ENCODE measurements at places on chromosomes 11 and 22. TPM values are rescaled to one million over a fixed set of nuclear protein-coding genes. Genes with fewer than 3 reads are reported as not detected.

DNA sequence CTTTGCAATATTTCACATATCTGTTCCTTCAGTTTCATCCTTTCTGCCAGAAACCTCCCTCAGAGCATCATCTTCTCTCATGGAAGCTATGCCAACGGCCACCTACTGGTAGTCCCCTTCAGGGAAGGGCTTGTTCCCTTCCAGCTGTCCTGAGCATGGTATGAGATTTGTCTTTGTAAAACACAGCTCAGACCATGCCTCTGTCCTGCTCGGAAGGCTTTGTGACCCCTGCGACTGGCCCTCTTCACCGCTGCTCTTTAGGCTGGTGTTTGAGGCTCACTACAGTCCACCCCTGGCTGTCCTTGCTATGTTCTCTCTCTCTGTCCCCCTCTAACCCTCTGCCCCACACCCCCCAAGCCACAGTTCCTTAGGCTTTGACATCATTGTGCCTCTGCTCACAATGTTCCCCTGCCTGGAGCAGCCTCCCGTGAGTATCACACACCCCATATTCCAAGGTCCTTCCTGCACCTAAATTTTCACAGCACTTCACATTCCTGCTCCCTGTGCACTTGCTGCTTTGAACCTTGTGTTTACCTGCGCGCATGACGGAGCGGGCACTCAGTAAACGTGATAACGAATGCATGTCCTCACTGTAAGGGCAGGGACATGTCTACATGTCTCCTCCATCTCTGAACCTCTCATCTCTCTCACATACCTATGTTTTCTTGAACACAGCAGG lies 24.0 kb upstream of the ACER3 start:
- DNase-seq = no peak

DNA sequence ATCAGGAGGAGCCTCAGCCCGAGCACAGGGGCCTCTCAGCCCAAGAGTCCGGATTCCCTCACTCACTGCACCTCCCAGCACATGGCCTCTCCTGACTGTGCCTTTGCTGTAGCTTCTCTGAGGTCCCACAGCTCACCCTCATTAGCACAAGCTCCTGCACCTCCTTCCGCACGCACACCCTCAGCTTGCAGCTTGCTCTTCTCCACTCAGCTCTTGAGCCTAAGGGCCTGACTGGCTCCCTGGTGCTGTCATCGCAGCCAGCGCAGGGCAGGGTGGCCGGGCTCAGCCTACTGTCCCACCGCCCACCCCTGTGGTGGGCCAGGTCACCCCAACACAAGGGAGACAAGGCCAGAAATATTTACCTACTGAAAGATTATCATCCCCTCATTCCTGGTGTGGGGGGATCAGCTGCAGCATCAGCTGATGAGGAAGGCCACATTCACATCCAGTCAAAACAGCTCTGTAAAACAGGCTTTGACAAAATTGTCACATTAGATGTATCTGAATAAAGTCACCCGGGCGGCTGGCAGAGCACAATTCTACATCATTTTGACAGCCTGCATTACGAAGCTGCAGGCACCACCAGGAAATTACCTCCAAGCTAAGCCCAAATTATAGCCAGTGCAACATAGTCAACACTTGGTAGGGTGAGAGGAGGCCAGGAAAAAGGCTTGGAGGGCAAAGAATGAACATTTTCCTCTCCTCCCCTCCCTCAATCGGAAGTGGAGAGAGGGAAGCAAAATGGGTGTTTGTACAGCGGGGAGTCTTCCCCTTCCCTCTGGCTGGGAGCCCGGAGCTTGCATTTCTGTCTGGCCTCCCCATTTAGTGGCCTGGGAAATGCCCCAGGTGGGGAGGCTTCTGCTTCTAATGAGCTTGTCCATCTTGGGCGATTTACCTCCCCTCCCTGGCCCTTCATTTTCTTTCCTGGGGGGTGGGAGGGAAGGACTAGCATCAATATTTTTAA lies 29.5 kb upstream of the IGSF9B start:
- DNase-seq = no peak

DNA sequence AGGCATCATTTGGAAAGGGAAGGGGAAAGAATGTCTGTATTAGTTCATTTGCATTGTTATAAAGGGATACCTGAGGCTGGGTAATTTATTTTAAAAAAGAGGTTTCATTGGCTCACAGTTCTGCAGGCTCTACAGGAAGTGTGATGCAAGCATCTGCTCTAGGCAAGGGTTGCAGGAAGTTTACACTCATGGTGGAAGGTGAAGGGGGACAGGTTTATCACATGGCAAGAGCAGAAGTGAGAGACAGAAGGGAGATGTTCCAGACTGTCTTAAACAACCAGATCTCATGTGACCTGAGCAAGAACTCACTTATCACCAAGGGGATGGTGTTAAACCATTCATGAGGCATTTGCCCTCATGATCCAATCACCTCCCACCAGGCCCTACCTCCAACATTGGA lies 90.6 kb downstream of the CCDC83 start:
- DNase-seq = no peak

DNA sequence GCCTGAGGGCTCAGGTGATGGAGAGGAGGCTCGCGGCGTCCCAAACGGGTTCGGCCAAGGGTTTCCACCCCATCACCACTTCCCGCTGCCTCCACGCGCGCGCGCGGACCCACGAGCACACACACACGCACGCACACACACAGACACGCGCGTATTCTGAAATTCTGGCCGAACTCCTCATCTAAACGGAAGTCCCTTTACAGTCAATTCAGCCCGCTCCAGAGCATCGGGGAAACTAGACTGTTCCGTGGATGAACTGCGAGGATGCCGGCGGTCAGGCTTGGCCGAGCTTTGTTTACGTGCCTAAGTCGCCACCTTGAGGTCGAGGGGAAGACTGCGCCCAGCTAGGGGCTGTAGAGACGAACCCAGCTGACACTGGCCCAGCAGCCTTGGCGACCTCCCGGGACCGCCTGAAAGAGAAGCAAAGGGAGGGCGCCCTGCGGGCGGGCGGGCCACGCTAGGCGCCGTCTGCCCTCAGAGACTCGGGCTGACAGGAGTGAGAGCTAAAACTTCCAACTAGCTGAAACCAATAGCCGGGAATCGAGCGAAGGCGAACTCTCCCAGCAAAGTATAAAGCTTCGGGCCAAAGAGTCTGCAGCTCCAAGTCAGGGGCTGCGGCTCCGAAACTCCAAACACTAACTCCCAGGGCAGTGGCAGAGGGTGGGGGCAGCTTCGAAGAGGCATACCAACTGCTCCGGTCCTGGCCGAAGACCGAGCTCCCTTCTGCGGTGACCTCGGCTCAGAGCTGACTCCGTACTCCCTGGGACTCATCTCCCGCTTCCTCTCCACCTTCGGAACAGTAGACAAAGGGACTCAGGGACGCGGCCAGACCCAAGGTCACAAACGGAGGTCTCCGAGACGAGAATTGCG lies 124.7 kb upstream of the C11orf58 start:
- peak; percentile 47 for DNase-seq

DNA sequence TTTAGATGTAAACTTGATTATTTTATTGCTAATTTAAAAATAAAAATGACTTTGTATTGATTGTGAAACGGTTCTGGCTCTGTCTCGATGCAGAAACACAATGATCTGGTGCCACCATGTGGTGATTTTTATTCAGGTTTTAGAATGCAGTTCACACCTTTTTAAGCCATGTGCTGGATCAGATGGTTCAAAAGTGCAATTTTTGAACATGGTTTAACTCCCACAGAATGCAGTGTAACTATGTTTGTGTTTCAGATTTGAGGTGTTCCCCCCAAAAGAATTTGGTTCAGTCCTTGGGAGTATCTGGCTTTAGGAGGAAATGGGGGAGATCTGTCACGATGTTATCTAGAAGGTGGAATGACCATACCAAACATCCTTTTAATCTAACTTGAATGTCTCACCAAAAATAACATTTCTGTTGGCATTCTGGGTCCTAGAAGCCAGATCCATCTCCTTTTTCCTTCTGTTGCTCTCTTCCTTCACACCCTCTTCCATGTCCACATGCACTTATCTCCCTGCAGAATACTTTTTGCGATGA lies 7.9 kb downstream of the MRPL16 start:
- DNase-seq = peak; percentile 70

DNA sequence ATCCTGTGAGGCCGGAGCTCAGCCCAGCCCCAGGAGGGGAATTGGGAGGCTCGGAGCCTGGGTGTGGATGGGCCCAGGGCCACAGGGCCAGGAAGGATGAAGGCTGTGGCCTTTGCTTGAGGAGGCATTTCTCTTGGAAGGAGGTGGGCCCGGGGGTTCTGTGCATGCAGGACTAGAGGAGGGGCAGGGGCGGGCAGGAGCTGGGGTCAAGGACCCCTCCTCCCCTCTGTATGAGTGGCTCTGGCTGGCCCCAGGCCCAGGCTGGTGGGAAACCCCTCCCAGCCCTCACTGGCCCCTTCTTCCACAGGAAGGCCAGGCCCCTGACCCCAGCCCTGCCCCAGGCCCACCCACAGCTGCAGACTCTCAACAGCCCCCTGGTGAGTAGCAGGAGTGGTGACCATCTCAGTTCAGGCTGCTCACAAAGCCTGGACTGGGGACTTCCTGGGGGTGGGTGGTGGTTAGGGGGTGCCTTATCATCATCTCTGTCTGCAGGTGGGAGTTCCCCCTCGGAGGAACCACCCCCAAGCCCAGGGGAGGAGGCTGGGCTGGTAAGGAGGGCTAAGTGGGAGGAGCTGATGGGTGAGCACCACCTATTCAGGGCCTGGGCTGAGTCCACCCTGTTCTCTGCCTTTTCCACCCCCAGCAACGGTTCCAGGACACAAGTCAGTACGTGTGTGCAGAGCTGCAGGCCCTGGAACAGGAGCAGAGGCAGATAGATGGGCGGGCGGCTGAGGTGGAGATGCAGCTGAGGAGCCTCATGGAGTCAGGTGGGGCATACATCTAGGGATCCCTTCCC lies 6.0 kb downstream of the KCNK7 start:
- no peak for DNase-seq

- DNase-seq = no peak
These were observed 365.0 kb upstream of the CHORDC1 start for GRCh38 chr11:90587896-90588295.

GRCh38 chr11:830295-831117 lies 2.2 kb upstream of the CD151 start:
- DNase-seq = no peak

- DNase-seq = peak; percentile 26
These were observed 6.6 kb downstream of the NEAT1 start for GRCh38 chr11:65429068-65429681.

DNA sequence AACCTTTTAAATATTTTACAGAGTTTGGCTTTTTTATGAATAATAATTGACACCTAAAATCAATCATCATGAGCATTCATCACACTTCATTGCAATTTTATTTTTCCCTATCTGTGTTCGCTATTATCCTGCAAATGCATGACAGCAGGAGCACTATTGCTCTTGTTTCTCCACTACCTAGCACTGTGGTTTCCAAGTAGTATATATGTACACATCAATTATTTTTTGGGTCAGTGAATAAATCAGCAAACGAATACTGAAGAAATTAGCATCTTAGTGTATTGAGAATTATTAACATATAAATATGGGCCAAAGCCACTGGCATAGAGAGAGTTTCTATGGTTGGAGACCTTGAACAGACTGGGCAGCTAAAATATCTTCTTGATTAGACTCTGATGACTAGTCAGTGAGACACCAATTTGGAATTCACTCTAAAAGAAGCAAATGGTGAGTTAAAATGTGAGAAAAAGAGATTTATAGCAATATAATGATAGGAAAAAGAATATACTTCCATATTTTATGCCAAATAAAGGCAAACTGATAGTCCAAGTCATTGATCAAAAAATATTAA lies 731.1 kb upstream of the LUZP2 start:
- DNase-seq = no peak

DNA sequence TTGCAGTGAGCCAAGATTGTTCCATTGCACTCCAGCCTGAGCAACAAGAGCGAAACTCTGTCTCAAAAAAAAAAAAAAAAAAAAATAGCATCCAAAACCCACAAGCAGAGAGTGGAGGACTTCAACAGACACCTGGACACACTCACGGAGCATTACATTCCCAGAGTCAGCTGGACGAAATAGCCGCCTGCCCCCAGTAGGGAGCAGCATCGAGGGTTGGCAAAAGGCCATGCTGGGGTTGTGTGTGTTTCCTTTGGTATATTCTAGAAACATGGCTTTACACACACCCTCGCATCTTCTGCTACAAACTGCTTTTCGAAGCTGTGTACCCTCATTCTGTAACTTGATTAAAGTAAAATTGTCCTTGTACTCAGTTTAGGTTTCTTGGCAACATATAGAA lies 5.3 kb downstream of the ADA2 start:
- DNase-seq = no peak

DNA sequence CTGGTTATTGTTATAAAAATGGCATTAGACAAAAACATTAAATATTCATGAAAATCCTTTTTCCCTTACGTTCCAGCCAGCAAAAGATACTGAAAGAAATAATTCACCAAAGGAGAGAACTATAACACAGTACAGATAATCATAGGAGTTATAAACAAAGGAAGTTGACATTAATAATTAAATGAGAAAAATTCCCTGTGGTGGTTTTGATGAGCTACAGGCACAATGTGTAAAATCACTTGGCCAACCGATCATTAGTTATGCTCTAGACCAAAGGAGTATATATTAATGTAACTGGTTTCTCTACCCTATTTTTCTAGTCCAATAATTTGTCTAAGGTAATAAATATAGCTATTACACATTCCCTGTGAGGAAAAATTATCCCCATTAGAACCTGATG lies 534.7 kb downstream of the CNTN5 start:
- no peak for DNase-seq

GRCh38 chr11:113690619-113691569 lies 15.2 kb downstream of the TMPRSS5 start:
- no peak for DNase-seq

DNA sequence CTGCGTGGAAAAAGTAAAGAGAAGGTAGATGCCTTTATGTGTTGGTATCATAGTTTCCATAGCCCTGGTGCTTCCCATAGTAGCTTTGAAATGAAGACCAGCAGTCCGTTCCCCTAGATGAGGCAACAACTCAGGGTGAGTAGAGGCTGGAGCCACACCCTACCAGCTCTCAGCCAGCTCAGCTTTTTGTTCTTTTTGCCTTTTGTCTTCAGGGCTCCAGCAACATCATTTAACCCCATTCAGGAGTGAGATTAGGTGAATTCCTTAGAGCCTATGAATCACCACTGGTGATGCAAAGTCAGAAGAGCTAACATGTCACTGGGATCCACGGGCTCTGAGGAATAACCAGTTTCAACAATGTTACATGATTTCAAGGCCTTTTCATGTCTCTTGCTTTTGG lies 14.0 kb upstream of the SESN3 start:
- DNase-seq = no peak

DNA sequence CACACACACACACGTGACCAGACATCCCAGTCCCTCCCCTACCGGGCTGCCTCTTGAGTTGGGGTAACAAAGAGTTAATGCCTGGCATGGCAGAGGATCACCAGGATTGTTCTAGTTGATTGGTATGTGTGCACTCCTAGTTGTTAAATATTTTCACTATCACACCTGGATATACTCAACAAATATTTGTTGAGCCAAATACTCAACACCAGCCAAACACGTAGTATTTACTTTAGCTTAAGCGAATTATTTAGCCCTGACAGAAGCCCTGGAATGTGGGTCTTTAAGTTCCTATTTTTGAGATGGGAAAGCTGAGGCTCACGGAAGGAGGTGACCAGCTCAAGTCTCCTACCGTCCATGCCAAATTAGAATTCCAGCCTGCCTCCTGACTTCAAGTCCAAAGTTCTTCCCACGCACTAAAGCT lies 10.5 kb downstream of the CD3E start:
- DNase-seq = peak; percentile 20

GRCh38 chr11:113505541-113506375 lies 30.6 kb upstream of the DRD2 start:
- DNase-seq = no peak

The FOLR1 gene
- total RNA-seq = not detected

The APOC3 gene
- total RNA-seq = not detected

The PRRG4 gene
- total RNA-seq = not detected

The EHF gene
- not detected for total RNA-seq

The GSTT2B gene
- not detected for total RNA-seq

The OR52A1 gene
- not detected for total RNA-seq
